ENCODE measurements at places on chromosomes 16 and 17.
A peak's percentile ranks its signal among the peaks of the same experiment; 100 is the strongest.

- no peak for DNase-seq
Observed at GRCh38 chr17:74704544-74704943, 8.2 kb downstream of the CD300LF start.

- DNase-seq, result no peak
Observed at GRCh38 chr16:3997231-3997841, 116.8 kb upstream of the CREBBP start.

- no peak for DNase-seq
Observed at GRCh38 chr16:5510819-5511370, 413.3 kb upstream of the EEF2KMT start.

- DNase-seq, result no peak
Observed at GRCh38 chr17:42345396-42346073, 42.7 kb downstream of the STAT3 start.

GRCh38 chr16:9706217-9706836, 475.9 kb downstream of the GRIN2A start:
- no peak for DNase-seq

GRCh38 chr17:59825533-59826322, 67.0 kb downstream of the TUBD1 start:
- DNase-seq, result no peak

DNA sequence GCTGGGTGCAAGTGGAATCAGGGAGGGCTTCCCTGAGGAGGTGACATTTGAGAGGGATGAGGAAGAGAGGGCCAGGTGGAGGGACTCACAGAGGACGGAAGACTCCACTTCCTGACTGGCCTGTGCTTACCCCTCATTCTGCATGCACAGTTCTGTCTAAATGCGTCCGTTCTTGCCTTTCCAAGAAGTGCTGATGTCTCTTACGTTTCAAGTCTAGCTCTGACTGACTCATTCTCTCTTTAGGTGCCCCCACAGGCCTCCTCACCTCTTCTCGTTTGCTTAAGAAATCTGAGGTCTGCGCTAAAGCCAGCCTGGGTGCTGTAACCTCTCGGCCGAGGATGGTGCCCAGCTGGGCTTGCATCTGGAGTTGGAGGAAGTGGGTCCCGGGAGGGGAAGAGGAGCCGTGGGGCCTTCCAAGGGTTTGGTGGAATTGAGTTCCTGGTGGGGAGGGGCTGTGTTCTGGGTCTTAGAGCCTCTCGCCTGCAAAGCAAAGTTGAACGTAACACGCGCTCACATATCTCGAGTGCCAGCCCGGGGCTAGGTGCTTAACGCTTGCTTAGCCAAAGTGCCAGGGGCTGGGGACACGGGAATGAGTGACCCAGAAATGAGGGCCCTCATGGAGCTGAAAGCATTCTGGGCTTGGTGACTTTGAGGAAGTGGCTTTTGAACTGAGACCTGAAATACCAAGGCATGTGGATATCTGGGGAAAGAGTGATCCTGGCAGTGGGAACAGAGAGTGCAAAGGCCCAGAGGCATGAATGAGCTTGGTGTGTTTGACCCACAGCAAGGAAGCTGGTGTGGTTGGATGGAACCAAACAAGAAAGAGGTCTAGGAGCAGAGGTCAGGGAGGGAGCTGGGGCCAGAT, 4.8 kb downstream of the IL4R start:
- peak; percentile 56 for DNase-seq

DNA sequence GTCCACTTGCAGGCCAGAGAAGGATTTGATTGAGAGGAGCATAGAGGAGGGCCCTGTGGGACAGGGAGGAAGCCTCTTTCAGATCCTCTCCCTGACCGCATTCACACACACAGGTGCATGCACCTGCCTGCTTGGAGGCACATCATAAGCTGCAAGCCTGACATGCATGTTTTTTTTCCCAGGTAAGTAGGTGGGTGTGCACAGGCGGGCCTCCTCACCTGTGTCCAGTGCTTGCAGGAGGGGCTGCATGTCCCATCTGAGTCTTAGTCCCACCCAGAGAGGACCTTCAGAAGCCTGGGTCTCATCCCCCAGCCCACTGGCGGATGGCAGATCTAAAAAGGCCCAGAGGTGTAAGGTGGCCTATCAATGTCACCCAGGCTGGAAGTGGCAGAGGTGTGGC, 130.8 kb downstream of the TMEM132E start:
- DNase-seq, result no peak

GRCh38 chr17:56928586-56928985, 14.7 kb upstream of the TRIM25 start:
- DNase-seq, result no peak

DNA sequence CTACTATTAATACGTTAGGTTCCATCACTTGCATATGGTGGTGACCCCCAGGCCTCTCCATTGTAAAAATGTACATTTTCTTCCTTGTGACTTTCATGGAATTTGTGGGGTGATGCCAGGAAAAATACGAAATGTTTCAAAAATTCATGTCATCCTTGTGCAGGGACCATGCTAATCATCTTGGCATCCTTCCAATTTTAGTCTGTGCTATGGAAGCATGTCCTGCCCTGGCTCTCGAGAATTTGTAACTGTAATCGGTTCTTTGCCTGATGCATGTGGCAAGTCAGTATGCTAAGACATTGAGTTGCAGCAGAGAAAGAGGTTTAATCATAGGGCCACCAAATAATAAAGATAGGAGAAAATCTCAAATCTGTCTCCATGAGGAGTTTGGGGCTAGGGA, 14.3 kb upstream of the GINS3 start:
- no peak for DNase-seq

DNA sequence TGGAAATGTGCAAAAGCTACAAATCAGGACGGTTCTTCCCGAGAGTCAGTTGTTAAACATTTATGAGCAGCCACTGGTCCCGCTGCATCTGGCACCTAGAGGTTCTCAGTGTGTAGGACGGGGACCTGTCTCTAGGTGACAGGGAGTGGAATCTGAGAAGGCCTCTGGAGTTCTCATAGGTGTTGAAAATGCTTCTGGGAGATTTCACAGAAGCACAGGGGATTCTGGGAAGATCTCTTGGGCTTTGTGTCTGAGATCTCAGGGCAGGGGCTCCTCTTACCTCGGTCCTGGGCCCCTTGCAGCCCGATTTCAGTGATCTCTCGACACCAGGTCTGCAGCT, 8.9 kb downstream of the ALOX15 start:
- DNase-seq, result no peak

DNA sequence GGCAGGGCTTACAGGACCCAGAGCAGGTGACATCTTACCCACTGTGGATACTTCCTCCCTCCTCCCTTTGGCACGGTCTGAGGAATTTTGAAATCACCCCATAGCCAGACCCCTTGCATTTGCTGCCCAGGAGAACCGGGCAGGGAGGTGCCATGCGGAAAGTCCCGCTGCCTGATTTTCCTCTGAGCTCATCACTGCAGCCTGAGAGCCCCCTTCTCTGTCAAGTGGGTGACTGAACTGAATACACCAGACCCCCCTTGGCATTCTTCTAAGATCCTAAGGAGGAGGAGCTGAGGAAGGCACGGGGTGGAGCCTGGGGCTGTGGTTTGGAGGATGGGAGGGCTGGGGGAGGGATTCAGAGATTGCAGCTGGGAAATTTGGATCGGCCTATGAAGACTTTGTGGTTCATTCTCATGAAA, 173.4 kb downstream of the RAB11FIP4 start:
- no peak for DNase-seq

DNA sequence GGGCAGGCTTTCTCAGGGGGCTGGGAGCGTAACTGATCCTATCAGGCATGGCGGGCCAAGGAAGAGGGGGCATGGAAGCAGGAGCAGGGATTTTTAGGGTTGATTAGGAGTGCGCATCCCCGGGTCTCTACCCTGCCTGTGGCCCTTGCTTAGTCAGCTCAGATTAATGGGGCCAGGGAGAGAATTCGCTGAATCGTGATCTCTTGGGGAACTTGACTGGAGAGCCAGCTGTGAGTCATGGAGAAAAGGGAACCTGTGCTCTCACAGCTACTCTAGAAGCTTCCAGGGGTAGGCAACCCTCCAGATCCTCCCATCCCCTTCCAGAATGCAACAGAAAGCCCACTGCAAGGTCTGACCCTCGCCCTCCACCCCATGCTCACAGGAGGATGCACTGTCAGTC, 3.6 kb downstream of the FOXN1 start:
- DNase-seq, result no peak

DNA sequence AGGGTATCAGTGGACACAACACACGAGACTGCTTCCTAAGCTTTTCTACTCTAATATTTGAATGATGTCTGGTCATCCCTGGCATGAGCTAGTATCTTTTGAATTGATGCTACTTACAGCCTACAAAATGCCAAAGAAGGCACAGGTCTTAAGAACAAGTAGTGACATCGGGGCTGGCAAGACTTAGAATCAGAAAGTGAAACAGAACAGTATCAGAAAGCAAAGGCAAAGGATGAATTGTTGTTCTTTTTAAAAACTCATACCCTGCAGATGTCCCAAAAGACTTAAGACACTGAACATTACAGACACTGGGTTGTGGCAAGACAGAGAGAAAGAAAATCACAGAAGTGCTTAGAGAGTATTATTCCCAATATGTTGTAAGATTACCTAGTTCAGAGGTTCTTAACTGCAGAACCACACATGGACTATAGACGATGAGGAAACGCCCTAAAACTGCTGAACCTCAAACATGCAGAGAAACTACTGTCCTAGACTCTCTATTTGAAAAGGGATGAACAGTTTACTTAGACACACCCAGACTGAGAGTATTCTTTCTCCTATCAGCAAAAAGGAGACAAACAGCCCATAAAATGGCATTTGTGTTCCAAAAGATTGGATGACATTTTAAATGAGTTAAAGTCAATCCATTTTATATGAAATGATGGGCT, 12.5 kb downstream of the ZNF19 start:
- no peak for DNase-seq

DNA sequence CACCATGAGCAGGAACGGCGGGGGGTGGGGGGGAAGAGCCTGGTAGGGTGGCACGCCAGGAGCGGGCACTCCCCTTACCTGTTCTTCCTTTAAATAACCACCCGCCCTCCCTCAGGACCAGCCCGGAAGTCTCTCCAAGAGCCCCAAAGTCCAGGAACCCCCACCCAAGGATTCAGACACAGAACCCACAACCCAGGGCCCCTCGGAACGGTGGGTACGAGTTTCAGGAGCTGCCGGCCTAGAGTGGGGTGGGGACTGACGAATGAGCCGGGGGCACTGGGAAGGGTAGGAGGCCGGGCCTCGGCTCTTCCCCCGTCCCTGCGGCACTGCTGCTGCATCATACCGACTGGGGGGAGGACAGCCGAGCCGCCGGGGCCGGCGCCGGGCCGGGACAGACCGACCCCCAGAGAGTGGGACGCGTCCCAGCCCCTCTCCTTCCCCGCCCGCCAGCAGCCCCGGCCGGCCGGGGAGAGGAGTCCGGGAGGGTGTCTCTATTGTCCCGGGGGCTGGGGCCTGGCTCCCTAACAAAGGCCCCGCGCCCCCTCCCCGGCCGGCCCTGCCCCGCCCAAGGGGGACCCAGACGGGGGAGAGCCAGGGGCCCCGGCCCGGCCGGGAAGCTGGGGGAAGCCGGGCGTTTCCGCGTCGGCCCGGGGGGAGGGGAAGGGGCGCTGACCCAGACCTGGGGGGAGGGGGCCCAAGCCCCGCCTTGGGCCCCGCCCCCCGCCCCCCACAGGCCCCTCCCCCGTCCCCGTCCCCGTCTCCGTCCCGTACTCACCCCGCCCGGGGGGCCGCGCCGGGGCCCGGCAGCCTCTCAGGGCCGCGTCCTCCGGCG, 747 bp downstream of the ATXN7L3 start:
- peak; percentile 77 for DNase-seq

Data from OCI-LY7 (cell line).